ENCODE measurements at places on chromosomes 1 and 21.

- no peak overlapping the region for H3K4me3 ChIP-seq
- no peak overlapping the region for H3K27ac ChIP-seq
- DNase-seq, result no peak
- H3K27me3 ChIP-seq, result no peaks in the 10 kb centered on the region
- H3K36me3 ChIP-seq, result no peaks in the 10 kb centered on the region
These were observed 2.0 kb downstream of the PRMT6 start for GRCh38 chr1:107058245-107059032.

GRCh38 chr1:71587961-71588360, 507.1 kb upstream of the ZRANB2 start:
- DNase-seq, result peak; percentile 5
- no peak overlapping the region for H3K4me3 ChIP-seq
- no peaks in the 10 kb centered on the region for H3K27me3 ChIP-seq
- H3K4me1 ChIP-seq, result no peaks in the 10 kb centered on the region
- H3K27ac ChIP-seq, result no peak overlapping the region
- H3K36me3 ChIP-seq, result no peaks in the 10 kb centered on the region

- no peak for DNase-seq
- H3K27ac ChIP-seq, result no peak overlapping the region
These were observed 80.8 kb downstream of the SASS6 start for GRCh38 chr1:100051893-100052292.

DNA sequence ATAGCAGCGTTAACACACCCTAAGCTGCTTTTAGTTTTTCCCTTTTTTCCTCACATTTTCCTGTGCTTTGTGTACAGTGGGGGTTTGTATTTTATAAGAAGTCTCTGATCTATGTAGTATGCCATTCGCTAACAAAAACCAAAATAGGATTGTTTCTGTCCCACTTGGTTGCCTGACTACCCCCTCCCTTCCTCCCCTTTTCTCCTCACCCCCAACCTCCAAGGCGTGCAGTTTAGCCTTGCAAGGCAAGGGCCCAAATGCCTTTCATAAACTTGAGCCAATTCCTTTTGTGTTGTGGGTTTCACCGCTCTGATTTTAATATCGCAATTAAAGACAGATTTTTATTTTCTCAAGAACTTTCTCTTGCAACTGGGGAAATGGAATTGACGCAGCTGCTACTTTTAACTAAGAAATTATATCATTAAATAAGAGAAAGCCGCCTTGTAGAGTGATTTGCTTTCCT, 276.9 kb downstream of the TM2D1 start:
- no peak overlapping the region for H3K27ac ChIP-seq
- peaks cover 34% of the 10 kb centered on the region for H3K27me3 ChIP-seq
- H3K4me1 ChIP-seq, result peaks cover 1% of the 10 kb centered on the region
- no peaks in the 10 kb centered on the region for H3K36me3 ChIP-seq

DNA sequence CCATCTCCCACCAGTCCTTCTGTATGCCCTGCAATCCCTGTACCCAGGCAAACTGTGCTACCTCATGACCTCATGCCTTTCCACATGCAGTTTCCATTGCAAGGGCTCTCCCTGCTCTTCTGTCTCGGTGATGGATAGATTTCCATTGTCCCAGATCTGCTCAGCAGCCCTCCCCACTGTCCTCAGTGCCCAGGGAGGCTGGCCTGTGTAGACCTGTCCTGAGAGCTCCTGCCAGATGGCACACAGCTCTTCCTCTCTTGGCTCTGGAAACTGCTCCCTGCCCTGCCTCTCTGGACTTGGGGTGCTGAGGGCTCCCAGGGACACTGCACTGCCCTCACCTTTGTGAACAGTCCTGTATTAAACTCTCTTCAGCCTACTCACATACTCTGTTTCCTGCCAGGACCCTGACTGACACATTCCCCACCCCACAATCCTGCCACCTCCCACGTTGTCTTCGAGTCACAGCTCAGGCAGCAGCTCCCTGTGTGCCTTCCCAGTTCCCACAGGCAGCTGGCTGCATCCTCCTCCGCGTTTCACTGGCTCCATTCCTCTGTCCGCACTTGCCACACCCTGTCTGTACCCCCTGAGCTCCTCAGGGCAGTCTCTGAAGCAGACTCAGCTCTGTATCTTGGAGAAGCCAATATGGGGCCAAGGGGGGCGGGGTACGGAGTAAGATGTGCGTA, 57.0 kb downstream of the SPATA46 start:
- H3K27me3 ChIP-seq, result peaks cover 26% of the 10 kb centered on the region
- no peak overlapping the region for H3K27ac ChIP-seq
- no peaks in the 10 kb centered on the region for H3K36me3 ChIP-seq
- DNase-seq, result no peak
- peaks cover 6% of the 10 kb centered on the region for H3K4me1 ChIP-seq

DNA sequence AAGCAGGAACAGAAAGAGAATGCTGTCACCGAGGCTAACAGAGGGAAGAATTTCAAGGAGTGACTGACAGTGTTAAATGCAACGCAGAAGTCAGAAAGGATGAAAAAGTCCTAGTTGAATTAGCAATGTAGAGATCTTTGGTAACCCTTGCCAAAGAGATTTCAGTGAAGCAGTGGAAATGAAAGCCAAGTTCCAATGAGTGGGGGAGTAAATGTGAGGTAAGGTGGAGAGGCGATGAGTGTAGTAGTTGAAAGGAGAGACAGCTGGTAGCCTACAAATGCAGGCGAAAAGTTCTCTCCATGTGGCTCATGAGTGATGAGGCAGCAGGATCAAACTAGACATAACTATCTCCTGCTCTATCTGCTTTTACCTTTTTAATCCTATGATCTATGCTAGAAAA, 74.6 kb upstream of the IPO9 start:
- no peak overlapping the region for H3K27ac ChIP-seq
- peaks cover 13% of the 10 kb centered on the region for H3K36me3 ChIP-seq
- no peak for DNase-seq
- no peaks in the 10 kb centered on the region for H3K27me3 ChIP-seq
- H3K4me1 ChIP-seq, result peaks cover 10% of the 10 kb centered on the region
- H3K4me3 ChIP-seq, result peak overlapping the region; percentile 12

DNA sequence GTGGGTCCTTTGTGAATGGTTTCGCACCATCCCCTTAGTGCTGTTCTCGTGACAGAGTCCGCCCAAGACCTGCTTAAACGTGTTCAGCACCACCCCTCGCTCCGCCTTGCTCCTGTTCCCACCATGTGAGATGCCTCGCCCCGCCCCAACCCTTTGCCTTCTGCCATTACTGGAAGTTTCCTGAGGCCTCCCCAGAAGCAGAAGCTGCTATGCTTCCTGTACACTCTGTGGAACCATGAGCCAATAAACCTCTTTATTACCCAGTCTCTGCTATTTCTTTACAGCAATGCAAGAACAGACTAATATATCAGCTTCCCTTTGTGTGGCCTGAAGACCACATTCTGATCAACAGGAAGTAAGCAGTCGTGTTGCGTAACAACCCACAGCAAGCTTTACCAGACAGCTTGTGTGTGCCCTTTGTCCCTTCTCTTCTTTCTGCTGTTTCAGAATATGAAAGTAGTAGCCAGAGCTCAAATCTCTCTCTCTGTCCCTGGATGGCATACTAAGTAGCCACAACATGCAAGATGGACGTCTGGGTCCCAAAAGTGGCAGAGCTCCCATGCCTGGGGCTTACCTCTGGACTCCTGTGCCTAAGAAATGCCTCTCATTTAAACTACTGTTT, 14.1 kb downstream of the HENMT1 start:
- peaks cover 6% of the 10 kb centered on the region for H3K4me1 ChIP-seq
- no peak overlapping the region for H3K4me3 ChIP-seq
- H3K36me3 ChIP-seq, result no peaks in the 10 kb centered on the region
- peak; percentile 91 for DNase-seq

DNA sequence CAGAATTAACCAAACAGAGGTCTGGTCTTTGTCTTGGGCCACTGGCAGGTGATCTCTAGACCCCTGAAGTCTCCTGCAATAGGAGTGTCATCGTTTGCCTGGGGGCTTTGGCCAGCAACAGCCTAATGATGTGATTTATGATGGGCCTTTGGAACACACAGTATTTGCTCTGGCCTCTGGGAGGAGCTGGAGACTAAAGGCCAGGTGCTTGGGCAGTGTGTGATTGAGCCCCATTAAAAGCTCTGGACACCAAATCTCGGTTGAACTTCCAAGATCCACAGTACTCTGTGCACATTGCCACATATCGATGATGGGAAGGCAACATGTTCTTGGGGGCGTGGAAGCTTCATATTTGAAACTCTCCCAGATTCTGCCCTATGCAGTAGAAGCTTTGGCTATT, 32.0 kb upstream of the TLR5 start:
- H3K36me3 ChIP-seq, result no peaks in the 10 kb centered on the region
- no peaks in the 10 kb centered on the region for H3K4me1 ChIP-seq
- no peak for DNase-seq
- peaks cover 17% of the 10 kb centered on the region for H3K27me3 ChIP-seq
- H3K27ac ChIP-seq, result no peak overlapping the region
